Stimulated activated CD4-positive, alpha-beta T cell treated with anti-CD3 and anti-CD28 coated beads, Interleukin-15, amount 100 ng/mL, for 1 hour (primary cell): ENCODE measurements at places on chromosomes 13 and 19.

- no peak for DNase-seq
Measured at GRCh38 chr13:37769545-37769944, 100.0 kb downstream of the TRPC4 start.

- DNase-seq, result no peak
Measured at GRCh38 chr13:79011179-79011578, 352.2 kb upstream of the OBI1 start.

DNA sequence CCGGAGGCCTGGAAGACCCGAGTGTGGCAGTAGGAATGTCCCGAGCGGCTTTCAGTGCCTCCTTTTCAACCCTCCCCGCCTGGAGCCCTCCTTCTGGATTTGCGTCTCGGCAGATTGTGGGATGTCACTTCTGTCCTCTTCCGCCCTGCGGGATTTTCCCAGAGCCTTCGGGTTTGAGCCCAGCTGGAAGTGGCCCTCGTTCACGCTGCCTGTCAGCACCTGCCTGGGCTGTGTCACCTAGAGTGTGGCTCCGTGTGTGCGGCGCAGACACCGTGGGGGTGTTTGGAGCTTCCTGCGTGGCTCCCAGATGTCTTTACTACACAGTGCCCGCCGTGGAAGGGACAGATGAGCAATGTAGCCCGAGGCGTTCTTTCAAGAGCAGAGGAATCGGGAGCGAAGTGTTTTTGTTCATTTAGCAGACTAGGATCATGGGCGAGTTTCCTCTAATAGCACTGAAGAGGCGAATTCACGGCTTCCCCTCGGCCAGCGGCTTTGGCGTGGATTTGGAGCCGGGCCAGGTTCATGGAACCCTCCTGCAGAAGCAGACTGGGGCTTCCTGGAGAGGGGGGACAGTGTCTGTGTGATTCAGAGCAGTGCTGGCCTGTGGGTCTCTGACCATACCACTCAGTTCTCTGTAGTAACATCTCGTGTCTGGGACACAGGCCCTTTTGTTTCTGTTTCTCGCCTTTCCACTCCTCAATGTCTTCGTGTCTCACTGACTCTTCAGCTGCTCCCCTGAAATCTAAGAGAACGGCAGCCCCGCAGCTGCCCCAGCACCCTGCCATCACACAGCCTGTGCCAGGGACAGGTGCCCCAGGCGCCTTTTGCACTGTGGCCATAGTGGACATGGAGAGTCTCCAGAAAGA, 68.0 kb downstream of the KDM4B start:
- no peak for DNase-seq

DNA sequence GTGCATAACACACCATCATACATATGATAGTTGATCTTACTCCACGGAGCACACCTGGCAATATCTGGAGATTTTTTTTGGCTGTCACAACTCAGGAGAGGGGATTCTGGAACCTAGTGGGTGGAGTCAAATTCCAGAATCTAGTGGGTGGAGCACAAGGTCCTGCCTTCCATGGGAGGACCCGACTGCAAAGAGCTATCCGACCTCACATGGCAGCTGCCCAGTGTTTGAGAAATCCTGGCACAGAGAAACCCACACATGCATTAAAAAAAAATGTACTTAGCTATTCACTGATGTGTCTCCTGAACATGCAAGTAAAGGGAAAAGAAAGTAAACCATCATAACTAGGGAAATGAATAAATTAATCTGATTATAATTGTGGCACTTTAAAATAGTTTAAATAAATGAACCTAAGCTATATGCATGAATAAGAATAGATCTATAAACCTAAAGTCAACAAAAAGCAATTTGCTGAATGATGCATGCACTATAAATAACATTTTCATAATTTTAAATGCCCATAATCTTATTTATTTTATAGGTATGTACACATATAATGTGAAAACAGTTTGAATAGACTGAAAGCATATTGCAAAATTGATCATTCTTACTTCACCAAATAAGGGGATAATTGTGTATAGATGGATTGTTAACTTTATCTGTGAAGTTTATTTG, 300.3 kb downstream of the MYO16 start:
- no peak for DNase-seq

DNA sequence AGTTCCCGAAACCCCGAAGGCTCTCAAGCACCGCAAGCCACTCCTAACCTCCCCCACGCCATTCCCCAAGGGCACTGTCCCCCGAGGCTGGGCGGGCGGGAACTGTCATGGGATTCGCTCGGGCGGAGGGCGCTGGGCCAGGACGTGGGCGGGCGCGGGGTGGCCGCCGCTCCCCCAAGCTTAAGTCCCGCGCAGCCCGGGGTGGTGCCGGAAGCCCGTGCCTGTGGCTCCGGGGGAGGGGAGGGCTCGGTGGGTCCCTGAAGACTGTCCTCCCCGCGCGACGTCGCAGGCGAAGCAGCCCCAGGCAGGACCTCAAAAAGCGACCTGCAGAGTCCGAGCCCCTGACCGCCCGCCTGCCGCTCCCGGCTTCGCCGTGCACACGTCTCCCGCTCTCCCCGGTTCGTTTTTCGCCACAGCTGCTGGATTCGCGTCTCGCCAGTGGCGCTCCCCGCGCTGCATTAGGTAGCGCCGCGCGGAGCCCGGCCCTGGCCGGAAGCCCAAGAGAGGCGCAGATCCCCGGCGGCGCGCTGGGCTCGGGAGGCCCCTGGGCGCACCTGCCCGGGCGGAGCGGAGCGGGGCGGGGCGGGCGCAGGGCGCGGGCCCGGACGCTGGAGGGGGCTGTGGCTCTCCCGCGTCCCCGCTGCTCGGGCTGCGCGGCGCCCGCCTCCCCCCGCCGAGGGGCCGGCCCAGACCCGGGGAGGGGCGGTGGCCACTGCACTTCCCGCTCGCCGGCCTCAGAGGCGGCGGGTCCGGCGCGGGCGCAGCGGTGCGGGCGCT, at the start of gene FARP1:
Gene FARP1, plus strand, starts transcription at position 715 of the 777 bp plus-strand sequence. CDS start 70,149 bp downstream, outside the sequence.
- DNase-seq, result peak; percentile 10

DNA sequence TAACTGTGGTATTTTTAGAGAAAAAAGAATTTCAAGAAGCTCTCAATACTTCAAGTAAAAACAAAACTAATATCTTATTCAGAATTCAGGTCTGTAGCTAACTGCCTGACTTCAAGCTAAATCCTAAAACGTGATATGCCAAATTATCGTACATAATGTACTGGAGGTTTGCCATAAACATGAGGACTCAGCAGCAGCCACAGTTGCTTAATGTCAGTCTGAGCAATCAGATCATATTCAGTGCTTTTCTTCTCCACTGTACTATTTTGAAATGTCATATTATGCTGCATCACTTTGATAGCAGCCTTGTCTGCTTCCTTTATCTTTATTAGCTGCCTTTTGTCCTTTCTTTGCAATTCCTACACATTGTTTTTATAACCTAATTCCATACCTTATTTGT, 265.1 kb upstream of the EDNRB start:
- no peak for DNase-seq
